LHCN-M2 (cell line): ENCODE measurements at places on chromosomes 16 and 17. TPM values are rescaled to one million over a fixed set of nuclear protein-coding genes. Genes with fewer than 3 reads are reported as not detected.
A peak's percentile ranks its signal among the peaks of the same experiment; 100 is the strongest.

Gene SCNN1B
- total RNA-seq: not detected in 2 replicates

Gene BCAR1
- total RNA-seq: 67.9 and 96.1 TPM in 2 replicates

Gene LPCAT2
- 6.8 and 7.2 TPM in 2 replicates for total RNA-seq

Gene GRAPL
- not detected in 2 replicates for total RNA-seq

DNA sequence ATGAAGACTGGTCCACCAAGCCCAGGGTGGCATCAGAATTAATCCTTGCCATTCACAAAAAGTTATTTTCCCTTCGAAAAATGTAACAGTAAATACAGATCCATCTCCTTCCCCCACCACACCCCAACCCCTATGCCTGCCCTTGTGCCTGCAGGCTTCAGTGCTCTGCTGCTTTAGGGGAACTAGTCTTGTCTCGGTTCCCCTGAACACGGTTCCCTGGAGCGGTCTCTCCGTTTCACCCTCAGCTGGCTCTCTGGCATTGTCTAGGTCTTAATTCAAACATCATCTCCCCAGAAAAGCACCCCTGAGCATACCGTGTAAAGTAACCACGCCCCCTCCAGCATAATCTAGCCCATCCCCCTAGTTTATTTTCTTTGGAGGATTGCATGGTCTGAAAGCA is 25.8 kb downstream of the EMP2 start:
- no peak for DNase-seq

- DNase-seq: peak; percentile 82
These were observed 672 bp upstream of the ALKBH5 start for GRCh38 chr17:18182978-18183333.

DNA sequence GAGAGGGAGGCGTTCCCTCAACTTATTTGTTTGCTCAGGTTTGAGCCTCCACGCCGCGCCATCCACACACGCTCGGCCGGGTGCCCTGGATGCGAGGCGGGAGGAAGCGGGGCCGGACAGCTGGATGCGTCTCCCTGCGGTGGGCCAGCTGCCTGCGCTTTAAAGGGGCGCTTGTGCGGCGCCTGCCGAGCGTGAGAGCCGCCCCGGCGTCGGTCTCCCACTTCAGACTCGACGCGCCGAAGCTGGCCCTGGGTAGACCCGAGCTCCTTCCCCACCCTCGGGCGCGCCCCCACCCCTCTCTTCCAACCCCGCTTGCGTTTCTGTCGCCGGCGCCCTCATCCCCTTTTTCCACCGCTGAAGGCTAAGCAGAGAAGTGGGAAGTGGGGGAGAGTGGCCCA is 527 bp upstream of the CHAD start:
- DNase-seq: no peak

- DNase-seq: no peak
These were observed 246.6 kb downstream of the HAPSTR1 start for GRCh38 chr16:9338068-9338467.

DNA sequence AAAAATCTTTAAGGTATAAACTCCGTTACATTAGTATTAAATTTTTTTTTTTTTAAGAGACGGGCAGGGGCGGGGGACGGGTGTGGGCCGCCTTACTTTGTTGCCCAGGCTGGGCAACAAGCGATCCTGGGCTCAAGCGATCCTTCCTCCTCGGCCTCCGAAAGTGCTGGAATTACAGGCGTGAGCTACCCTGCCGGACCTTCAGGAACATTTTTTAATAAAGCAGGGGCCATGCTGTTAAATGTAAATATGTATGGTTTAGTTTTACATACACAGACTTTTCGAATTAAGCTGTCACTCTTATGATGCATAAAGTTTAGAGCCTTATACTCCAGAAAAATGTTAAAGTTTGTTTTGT is 2.4 kb downstream of the PPM1D start:
- peak; percentile 13 for DNase-seq

DNA sequence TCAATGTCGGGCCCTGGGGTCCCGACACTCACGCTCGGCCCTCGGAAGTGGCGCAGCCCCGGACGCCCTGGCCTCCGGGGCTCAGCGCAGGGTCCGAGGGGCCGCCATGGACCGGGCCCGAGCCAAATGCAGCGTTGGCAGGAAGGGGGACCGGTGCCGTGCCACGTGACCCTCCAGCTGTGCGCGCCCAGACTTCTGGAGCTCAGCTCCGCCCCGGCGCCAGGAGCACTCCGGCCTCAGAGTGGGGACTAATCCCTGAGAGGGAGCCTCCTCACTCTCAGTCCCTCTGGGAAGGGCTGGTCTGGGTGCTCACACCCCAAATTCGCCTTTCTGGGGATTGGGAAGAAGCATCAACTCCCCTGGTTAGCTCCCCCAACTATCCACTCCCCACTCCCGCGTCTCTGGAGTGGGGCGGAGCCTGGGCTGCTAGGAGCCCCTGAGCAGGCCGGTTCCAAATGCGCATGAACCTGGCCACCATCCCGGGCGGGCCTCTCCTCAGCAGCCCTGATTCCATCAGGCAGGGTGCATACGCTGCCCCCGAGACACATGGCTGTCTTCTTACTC is at the start of gene B3GNT9:
B3GNT9 (minus strand) TSS at position 166 of the 564 bp plus-strand sequence. CDS start 513 bp downstream, outside the sequence.
- DNase-seq: peak; percentile 82

DNA sequence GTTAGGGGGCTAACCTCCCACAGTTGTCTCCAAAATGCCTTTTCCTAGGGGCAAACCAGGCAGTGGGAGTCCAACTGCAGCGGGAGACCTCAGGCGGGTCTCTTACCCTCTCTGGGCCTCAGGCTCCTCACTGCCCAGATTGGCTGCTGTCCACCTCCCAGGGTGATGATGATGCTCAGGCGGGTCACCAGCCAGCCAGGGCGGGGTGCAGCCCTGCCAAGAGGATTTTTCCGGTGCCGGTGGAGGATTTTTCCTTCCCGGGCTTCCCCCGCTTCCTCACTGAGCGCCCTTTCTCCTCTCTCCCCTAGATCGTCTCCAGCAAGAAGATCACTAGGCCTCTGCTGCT is 22.8 kb downstream of the CPNE2 start:
- no peak for DNase-seq

GRCh38 chr16:31409433-31409832 is 16.3 kb downstream of the ITGAD start:
- peak; percentile 10 for DNase-seq

DNA sequence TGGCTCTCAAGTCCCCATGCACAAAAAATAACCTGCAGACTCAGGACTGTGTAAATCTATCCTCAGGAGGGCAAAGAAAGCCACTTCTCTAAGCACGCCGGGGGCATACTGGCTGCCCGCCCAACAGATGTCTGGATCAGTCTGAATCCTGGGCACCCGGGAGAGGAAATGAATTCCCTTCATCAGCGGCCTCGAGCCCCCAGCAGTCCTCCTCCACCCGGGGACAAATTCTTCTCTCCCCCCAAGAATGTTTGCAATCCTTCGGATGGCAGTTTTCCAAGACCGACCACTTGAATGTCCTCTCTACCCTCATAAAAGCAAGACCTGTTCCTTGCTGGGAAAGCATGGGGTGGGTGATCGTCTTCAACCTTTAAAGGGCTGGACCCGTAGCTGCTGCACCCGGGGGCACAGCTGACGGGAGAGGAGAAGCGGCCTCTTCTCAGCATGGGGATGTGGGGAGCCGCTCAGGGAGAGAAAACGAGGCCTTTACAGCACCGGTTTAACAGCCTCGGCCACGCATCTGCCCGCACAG is 9.4 kb upstream of the MAP2K3 start:
- DNase-seq: peak; percentile 34

DNA sequence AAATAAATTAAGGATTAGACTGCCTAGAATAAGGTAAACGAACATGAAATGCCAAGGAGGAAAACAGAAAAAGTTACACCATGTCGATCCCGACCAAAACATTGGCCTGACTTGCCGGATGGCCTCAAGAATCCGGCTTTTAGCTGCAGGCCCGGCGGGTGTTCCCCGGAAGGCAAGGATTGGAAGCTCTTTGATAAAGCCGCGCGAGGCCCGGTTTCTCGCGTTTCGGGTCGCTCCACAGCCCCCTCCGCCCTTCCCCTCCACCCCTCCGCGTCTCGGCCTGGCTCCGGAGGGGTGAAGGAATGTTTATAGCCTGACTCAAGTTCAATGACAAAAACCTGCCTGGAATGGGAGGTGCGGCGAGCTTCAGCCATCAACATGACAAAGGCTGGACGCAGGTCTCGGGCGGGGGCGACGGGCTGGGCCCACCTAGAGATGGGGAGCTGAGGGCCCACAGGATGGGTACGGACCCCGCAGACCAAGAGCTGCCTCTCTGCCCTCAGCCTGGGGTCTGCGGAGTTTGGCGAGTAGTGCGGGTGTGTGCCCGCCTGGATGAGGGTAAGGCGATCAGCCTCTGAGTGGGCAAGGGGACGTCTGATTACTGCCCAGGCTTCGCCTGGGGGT is 2.6 kb downstream of the PRAC1 start:
- DNase-seq: no peak

DNA sequence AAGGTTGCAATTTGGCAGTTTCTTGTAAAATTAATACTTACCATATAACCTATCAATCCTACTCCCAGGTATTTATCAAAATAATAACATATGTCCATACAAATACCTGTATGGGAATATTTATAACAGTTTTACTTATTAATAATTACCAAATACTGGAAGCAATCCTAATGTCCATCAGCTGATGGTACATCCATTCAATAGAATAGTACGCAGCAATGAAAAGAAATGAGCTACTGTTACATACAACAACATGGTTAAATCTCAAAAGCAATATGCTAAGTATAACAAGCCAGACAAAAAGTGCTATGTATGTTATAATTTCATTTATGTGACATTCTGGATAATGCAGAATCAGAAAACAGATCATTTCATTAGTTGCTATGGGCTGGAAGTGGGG is 1.2 kb downstream of the HYDIN start:
- no peak for DNase-seq

DNA sequence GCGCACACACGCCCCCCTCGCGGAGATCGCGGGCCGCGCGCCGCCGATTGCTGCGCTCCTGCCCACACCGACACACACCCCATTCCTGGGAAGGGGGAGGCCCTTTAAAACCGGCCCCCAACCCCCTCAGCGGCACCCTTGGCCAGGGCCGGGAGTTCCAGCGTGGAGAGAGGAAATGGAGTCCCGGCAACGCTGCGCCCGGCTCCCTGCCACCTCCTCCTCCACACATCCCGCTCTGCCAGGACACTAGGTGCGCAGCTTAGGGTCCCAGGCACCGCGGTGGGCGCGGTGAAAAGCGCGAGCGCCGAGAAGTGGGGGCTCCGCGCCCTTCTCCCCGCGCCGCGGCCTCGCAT is 397 bp downstream of the CDC42EP4 start:
- no peak for DNase-seq

DNA sequence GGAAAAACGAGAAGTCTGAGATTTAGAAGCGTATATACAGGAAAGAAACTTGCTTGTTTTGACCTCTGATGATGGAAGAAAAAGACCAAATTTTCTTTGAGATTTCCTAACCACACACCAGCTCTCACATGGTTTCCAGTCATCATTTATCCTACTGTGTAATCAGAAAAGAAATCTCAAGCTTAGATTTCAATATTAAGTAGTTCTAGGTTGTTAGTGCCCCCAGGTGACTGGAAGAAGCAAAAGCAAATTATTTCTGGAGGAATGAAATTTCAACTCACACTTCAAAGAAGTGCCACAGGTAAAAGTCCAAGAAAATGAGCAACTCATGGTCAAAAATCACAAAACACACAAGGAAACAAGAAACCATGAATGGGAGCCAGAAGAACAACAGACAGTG is 51.8 kb upstream of the KDM6B start:
- DNase-seq: peak; percentile 37

- no peak for DNase-seq
These were observed 35.8 kb upstream of the ABCA9 start for GRCh38 chr17:69096541-69096940.

DNA sequence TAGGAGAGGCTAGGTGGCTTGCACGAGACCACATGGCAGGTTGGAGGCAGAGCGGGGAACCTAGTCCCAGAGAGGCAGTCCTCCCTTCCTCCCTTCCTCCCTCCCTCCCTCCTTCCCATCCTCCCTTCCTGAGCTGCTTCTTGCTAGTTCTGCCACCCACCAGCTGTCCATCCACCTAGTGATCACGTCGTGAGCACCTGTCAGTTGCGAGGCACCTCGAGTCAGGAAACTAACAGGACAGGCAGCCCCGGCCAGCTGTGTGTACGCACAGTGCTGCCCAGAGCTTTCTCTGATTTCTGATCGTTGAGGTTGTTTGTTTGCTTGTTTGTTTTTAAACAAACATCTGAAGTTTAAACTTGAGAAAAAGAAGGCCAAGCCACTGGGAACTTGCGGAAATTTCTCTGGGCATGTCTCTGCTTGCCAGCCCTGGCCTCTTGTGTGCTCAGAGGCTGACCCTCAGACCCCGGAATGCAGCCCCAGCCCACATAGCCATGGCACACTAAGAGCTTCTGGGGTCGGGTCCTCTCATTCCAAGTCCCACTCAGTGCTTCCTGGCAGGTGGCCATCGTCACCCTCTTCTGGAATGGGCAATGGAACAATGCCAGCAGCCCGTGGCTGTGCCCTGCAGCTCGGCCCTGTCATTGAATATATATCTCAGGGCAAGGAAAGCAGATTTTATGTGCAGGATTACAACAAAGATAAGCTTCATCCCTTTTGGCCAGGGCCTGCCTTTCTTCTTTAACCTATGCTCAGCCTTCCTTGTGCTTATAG is 174.0 kb downstream of the KATNIP start:
- DNase-seq: no peak

- no peak for DNase-seq
These were observed 15.5 kb downstream of the MXRA7 start for GRCh38 chr17:76695059-76695831.

DNA sequence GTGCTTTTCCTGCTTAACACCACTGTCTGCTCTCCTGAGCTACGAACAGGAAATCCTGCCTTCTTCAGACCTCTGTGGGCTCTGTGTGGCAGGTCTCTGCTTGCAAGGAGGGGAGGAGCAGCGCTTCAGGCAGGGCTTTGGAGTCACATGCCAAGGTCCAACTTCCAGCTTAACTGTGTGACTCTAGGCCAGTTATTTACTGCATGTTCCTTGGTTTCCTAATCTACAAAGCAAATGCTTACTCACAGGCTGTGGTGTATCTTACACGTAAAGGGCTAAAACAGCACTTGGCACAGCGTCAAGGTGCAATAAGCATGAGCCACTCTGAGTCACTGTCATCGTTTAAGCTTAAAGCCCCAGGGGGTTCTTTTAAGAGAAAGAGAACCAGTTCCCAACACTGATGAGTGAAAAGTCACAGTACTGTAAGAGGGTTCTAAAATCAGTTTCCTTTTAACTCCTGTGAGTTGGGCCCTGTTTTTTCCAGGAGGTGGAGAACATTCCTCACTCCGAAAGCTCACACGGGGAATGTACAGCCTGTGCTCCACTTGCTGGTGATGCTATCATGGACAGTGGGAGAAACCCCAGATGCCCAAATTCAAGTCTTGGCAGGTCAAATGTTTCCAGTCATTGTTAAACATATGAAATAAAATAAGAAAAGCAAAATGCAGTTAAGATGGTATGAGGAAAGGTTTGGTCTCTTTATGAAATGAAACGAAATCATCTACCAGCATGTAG is 54.1 kb upstream of the BCAR1 start:
- DNase-seq: peak; percentile 100

DNA sequence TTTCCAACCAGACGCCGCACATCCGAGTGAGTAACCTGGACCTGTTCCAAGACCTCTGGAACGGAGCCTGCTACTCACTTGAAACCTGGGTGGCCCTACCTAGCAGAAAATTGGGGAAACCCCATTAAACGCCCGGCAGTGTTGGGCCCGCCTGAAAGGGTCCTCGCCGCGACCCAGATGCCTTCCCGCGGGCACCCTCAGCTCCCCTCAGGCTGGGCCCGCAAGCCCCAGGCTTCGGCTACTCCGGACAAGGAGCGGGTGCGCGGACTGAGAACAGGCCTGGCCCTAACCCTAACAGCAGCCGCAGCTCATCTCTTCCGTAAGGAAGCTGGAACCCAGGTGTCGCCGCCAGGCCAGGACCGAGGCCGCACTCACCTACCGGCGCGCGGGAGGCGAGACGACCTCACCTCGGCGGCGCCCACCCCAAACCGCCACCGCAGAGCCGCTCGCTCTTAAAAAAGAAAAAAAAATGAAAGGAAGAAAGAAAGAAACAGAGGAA is 344 bp downstream of the PSME3IP1 start:
- peak; percentile 72 for DNase-seq
